ENCODE measurements at places on chromosomes 1 and 21.

DNA sequence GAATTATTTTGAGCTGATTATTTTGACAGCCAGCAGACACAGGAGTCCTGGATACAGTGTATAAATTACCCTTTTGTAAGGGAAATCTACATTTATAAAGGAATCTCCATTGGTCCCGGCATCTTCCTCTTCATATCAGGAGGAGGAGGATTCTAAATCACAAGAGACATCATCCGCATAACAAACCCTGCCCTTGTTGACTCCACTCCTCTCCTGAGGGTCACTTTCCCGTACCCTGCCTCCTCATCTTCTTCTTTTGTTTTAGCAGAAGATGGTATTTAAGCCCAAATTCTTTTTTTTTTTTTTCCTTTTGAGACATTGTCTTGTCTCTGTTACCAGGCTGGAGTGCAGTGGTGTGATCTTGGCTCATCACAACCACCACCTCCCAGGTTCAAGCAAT is 14.6 kb upstream of the PKNOX1 start:
- peaks cover 2% of the 10 kb centered on the region for H3K4me1 ChIP-seq
- H3K27ac ChIP-seq: no peak overlapping the region
- no peak overlapping the region for H3K4me3 ChIP-seq
- H3K36me3 ChIP-seq: no peaks in the 10 kb centered on the region

GRCh38 chr1:33819913-33820311 is 44.0 kb upstream of the HMGB4 start:
- no peaks in the 10 kb centered on the region for H3K27me3 ChIP-seq
- H3K27ac ChIP-seq: no peak overlapping the region
- no peaks in the 10 kb centered on the region for H3K4me1 ChIP-seq
- no peak overlapping the region for H3K4me3 ChIP-seq

DNA sequence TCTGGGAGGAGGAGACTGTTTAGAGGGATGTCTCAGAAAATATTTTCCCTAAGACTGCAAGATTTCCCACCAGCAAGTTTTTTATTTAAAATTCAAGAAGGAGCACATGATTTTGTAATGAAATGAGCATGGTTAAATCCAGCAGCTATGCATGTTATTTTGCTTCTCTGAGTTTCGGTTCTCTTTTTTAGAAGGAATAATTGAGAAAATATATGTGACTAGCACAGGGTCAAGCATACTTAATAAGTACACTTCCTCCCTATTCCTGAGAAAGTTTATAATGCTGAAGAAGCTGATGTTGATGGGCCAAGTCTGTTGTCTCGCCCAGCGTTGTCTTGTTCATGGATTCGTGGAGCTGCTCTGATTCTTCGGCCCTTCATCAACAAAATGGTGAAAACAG is 51.2 kb downstream of the EXO1 start:
- H3K27ac ChIP-seq: no peak overlapping the region
- no peaks in the 10 kb centered on the region for H3K4me1 ChIP-seq
- H3K4me3 ChIP-seq: no peak overlapping the region

- peaks cover 10% of the 10 kb centered on the region for H3K27me3 ChIP-seq
- no peak overlapping the region for H3K4me3 ChIP-seq
- H3K27ac ChIP-seq: no peak overlapping the region
- DNase-seq: no peak
- no peaks in the 10 kb centered on the region for H3K36me3 ChIP-seq
Measured at GRCh38 chr1:212628813-212629415, 20.4 kb downstream of the ATF3 start.

GRCh38 chr21:17900281-17900989 is 81.3 kb upstream of the C21orf91 start:
- peaks cover 13% of the 10 kb centered on the region for H3K4me1 ChIP-seq
- peaks cover 5% of the 10 kb centered on the region for H3K27me3 ChIP-seq
- H3K4me3 ChIP-seq: no peak overlapping the region
- H3K27ac ChIP-seq: no peak overlapping the region

DNA sequence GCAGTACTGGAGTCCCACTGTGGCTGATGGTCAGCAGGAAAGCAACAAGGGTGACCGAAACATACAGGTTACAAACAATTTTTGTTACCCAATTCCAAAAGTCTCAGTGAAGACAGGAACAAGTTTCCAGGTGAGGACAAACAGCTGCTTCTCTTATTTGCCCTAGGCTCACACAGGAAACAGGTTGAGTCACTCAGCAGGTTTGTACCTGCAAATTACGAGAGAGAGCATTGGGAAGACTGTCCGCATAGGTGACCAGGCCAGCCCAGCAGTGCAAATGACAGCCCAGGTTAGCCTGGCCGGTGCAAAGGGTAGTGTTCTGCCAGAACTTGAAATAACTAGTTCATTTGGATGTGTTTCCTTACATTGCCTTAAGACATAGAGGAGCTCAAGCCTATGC is 40.0 kb upstream of the DSCAM start:
- DNase-seq: no peak
- H3K4me3 ChIP-seq: no peak overlapping the region
- no peak overlapping the region for H3K27ac ChIP-seq

GRCh38 chr1:209989525-209989924 is 51.5 kb downstream of the SYT14 start:
- DNase-seq: no peak
- no peaks in the 10 kb centered on the region for H3K4me1 ChIP-seq

GRCh38 chr1:65658122-65658521 is 134.6 kb upstream of the PDE4B start:
- no peaks in the 10 kb centered on the region for H3K4me1 ChIP-seq
- no peak overlapping the region for H3K27ac ChIP-seq
- H3K27me3 ChIP-seq: no peaks in the 10 kb centered on the region
- H3K4me3 ChIP-seq: no peak overlapping the region
- no peak for DNase-seq

- peak overlapping the region; percentile 66 for H3K27ac ChIP-seq
- peaks cover 17% of the 10 kb centered on the region for H3K36me3 ChIP-seq
- no peak for DNase-seq
- peak overlapping the region; percentile 45 for H3K4me3 ChIP-seq
- H3K27me3 ChIP-seq: no peaks in the 10 kb centered on the region
Measured at GRCh38 chr1:156291226-156292061, 4.0 kb downstream of the GLMP start.

DNA sequence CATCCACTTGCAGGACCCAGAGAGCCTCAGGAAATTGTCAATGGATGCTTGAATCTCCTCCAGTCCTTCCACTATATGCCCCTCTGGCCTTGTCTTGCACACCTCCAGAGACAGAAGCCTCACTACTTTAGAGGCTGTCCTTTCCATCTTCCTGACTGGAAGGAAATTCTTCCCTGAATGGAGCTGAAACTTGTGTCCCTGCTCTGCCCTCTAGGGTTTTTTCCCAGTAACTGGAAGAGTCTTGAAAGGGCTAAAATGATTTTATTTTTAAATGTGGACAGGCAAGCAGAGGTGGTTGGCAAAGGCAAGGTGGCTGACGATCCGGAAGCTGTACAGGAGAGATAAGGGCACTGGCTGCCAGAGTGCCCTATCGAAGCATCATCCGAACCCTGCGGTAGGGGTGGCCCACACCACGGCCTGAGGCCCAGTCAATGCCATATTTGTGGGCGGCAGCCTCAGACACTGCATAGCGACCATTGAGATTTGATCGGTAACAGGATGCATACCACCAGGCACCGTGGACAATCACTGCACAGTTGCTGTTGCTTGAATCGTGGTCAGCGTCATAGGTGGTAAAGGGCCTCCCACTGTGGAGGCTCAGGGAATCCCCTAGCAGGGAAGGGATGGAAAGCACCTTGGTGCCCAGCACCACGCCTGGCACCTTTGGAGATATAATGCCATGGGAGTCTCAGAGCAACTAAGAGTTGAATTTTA is 2.3 kb upstream of the MAP3K6 start:
- H3K4me1 ChIP-seq: peaks cover 28% of the 10 kb centered on the region
- H3K27ac ChIP-seq: no peak overlapping the region
- no peak for DNase-seq

DNA sequence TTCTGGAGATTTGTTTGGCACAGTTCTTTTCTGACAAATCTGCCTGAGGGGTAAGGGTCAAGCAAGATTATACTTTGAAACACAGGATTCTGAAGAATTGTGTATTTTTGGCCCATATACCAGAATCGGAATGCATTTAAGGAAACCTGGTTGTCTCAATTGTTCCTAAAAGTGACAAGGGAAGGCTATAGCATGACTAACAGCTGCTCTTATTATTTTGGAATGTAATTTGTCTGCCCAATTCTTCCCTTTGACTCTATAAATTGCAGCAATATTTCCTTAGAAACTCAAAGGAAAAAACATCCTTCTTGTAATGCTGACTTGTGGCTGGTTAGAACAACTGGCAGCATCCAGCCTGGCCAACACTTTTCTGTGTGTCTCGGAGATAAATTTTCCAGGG is 15.8 kb upstream of the VCAM1 start:
- no peak overlapping the region for H3K27ac ChIP-seq
- DNase-seq: no peak
- no peak overlapping the region for H3K4me3 ChIP-seq
- H3K36me3 ChIP-seq: no peaks in the 10 kb centered on the region
- no peaks in the 10 kb centered on the region for H3K4me1 ChIP-seq
- H3K27me3 ChIP-seq: peaks cover 1% of the 10 kb centered on the region
